ENCODE measurements at places on chromosomes 2 and 18. TPM values are rescaled to one million over a fixed set of nuclear protein-coding genes. Genes with fewer than 3 reads are reported as not detected.
A peak's percentile ranks its signal among the peaks of the same experiment; 100 is the strongest.

GRCh38 chr2:216030216-216030615 is 16.9 kb upstream of the MREG start:
- DNase-seq = no peak

DNA sequence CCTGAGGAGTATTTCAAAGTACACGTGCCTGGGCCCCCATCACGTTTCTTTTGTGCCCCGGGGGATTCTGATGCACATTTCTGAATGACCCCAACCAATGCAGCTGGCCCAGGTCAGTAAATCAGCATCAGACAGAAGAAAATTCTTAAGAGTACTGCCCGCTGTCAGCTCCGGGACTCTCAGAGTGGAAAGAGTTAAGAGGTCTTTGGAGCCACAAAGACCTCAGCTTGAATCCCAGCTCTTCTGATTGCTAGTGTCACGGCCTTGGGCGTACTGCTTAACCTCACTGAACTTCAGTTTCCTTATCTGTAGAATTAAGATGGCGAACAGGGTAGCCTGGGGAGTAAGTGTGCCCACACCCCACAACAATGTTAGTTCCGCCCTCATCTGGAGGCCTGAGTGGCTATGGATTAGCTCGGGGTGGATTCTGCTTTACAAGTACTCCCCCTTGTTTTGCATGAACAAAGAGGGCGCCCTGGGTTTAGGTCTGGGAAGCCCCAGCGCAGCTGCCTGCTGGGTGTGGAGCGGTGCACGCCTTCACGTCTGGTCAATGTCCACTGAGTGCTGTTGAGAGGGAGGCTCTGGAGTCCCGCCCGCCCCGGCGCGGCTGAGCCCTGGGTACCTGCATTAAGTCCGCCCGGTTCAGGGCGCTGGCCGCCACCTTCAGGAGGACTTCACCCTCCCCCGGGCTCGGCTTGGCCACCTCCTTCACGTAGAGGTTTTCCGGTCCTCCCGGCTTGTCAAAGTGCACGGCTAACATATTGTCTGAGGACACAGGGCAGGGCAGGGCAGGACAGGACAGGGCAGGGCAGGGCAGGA is 858 bp downstream of the TP53I3 start:
- DNase-seq = no peak

GRCh38 chr2:238586931-238587775 is 160.4 kb downstream of the ASB1 start:
- no peak for DNase-seq

- DNase-seq = no peak
Observed at GRCh38 chr2:124121760-124122275, 96.7 kb downstream of the CNTNAP5 start.

- DNase-seq = peak; percentile 18
Observed at GRCh38 chr2:215454519-215455246, 18.8 kb upstream of the FN1 start.

DNA sequence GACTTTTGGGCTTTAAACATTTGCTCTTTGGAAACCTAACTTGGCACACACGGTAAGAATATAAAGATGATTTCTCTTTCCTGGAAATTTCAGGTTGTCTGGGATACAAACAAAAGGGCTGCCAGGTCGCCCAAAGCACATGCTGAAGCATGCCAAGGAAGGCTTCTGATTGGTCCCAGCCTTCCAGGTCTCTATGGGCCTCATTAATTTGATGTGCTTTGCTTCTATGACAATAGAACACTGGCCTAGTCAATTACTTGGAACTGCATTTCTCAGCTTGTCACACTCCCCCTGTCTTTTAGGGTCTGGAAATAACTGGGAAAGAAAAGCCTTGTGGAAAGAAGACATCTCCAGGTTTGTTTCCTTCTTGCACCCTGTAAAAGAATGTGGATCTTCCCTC is 228.9 kb downstream of the ADCYAP1 start:
- no peak for DNase-seq

GRCh38 chr18:45249246-45249661 is 366.0 kb upstream of the SLC14A2 start:
- DNase-seq = no peak

GRCh38 chr2:25567406-25567805 is 106.0 kb downstream of the DTNB start:
- peak; percentile 24 for DNase-seq

DNA sequence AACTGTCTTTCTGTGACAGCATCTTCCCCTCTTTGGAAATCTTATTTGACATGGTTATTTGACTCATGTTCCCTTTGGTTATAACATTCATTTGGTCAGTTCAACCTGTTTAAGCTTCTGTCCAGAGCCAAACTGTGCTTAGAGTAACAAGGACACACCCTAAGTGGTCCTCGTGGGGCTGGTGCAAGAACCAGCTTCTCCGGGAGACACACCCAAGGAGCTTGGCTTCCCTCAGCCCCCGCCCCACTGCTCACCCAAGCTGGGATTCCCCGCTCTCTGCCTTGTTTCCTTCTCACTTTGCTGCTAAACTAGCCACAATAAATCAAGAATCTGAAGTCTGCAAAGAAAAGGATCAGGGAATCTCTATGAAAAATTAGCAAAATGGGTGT is 1.4 kb downstream of the SCYGR3 start:
- no peak for DNase-seq

GRCh38 chr2:241868661-241869081 is 858 bp upstream of the RTP5 start:
- no peak for DNase-seq

DNA sequence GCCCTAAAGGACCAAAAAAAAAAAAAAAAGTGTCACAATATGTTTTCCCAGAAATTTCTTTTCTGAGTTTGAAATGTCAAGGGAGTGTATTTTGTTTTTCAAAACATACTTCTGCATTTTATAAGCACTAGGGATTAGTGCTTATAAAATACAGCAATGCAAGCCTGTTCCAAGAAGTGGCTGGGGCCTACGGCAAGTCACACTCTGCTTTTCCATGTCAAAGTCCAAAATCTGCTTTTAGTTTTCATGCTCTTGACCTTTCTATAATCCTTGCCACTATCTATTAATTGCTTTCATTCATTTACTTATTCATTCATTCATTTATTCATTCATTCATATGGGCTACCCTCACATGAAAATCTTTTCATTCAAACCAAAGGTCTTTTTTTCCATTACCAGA is 100.1 kb upstream of the UXS1 start:
- DNase-seq = no peak

GRCh38 chr2:119117408-119117807 is 41.1 kb downstream of the C1QL2 start:
- no peak for DNase-seq

DNA sequence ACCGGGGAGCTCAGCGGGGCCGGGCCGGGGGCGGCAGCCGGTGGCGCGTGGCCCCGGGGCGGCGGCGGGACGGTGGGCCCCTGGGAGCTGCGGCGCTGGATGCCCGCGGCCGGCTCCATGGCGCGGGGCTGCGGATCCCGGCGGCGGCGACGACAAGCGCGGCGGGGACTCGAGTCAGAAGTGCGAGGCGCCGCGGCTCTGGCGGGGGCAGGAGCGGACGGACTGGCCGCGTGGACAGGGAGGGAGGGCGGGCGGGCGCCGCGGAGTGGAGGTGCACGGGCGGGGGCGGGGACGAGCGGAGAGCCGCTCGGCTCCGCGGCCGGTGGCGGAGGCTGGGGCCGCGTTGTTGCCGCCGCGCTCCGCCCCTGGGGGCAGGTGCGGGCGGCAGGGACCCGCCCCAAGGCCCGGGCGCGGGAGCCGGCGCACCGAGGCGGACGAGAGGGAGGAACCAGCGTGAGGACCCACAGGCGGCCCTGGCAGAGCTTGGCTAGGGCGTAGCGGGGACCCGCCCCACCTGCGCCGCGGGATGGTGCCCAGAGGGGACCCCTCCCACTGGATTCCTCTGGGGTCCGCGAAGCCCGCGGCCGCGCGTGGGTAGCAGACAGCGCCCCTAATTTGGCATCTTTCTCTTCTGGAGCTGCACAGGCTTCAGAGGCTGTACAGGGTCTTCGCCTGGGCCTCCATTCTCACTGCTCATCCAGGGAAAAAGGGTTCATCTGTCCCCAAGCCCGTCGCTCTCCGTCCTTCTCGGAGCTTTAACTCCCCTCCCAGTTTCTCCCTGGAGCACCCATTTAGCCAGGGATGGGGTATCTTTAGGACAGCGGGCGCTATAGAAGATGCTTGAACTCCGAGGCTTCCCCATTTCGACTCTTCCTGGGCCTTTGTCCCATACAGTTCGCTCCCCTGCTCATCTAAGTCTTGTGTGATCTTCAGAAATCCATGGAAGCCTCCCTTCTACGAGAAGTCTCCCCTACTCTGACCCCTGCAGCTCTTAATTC is at the start of gene TMEM163:
TSS of gene TMEM163 (minus strand) at position 184 of the 998 bp plus-strand sequence.
- DNase-seq = no peak

DNA sequence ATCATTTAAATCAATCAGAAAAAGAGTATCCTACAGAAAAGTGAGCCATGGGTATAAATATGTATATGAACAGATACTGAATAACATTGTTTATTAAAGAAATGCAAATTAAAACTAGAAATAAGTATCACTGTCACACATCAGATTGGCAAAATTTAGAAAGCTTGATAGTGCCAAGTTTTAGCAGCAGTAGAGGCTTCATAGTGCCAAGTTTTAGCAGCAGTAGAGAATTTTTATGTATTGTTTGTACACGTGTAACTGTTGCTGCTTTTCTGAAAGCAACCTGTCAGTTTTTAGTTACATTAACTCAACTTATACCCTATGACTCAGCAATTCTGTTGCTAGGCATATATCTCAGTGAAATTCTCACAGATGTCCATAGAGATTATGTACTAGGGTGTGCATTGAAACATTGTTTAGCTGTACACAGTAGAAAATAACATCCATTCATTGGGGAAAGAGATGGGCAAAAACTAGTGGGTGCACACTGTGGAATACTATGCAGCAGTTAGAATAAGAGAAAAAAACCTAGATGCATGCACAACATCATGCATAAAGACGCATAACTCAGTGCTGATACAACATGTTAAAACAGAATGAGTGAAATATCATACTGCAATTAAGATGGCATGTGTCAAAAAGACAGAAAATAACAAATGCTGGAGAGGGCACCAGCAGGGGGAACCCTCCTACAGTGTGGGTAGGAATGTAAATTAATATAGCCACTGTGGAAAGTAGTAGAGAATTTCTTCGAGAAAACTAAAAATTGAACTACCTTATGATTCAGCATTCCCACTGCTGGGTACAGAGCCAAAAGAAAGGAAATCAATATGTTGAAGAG is 294.5 kb upstream of the NT5C1B start:
- DNase-seq = no peak

- DNase-seq = no peak
Observed at GRCh38 chr2:64283006-64283570, 138.9 kb upstream of the PELI1 start.

DNA sequence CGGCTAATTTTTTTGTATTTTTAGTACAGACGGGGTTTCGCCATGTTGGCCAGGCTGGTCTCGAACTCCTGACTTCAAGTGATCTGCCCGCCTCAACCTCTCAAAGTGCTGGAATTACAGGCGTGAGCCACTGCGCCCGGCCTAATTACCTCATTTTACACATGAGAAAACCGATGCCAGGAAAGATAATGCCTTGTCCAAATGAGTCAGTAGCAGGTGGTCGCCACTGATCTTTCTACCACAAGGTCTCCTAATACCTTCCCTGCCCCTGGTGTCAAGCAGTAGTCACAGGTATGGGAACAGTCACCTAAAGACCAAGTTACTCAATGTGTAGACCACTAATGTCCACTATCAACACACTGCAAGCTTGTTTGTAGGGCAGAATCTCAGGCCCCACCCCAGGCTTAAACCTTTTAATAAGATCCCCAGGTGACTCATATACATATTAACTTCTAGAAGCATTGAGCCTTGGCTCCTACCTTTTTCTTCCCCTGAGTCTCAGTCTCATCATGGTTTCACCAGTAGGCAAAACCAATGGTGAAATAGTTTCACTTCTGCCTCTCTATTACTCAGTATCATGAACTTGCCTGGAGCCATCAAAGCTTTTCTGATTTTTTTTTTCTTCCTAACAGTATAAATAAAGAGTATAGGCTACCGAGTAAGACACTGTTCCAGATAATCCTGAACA is 6.9 kb upstream of the EPB41L5 start:
- no peak for DNase-seq

DNA sequence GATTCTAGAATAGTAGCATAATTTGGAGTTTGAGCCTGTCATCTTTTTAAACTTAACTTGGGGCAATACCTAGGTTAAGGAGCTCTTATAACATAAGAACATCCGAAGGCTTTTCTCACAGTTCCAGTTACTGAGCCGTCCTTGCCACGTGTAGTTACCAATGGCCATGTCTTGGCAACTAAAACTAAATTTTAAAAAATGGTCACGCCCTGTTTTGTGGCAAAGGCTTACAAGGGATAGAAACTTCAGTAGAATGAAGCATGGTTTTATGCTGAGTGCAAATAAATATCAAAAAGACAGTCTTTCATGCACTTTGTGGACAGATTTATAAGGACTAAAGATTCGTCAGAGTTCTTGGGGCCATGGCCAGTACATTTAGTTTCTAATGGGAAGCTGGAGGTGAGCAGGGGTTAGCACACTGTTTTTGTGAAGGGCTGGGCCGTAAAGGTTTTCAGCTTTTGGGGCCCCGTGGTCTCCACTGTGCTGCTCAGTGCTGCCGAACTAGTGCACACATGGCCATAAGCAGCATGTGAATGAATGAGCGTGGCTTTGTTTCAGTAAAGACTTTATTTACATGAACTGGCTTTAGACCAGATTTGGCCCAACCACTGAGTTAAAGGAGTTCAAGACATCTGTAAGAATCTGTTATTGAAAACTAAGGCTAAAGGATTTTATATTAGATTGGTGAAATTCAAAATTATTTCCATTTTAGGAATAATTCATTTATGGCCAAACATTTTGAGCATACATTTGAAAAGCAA is 41.1 kb downstream of the GRHL1 start:
- no peak for DNase-seq

- DNase-seq = no peak
Observed at GRCh38 chr18:76873713-76874112, 51.4 kb downstream of the ZNF236 start.

DNA sequence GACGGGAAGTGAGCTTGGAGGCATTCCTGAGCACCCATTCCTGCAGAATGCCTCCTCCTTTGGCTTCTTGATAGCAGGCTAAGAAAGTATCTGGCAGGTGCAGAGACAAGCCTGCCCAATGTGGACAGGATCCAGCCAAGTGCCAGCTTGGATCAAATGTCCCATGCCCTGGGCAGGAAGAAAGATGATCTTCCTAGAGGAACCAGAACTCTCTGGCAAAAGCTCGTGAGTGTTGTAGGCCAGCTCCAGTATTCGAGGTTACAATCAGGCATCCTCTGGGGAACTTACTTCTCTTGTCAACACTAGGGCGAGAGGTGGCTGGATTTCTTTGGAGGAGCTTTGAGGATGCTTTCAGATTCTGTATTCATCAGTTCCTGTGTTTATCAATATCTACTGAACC is 29.9 kb upstream of the PDIA6 start:
- DNase-seq = no peak

DNA sequence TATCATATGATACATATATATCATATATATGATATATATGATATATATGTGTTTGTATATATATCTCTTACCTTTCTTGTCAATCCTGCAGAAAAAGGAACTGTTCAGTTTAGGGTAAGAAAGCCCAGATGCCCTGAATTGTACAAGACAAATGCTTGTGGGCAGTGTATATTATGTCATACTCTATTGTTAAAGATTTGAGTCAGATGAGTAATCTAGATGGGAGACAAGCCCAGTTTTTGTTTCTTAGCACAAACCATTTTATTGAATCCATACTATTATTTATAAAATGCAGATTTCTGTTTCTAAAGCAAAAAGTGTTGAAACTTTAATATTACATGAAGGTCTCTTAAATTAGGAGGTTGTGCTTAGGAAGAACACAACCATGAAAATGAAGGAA is 90.6 kb downstream of the VRK2 start:
- no peak for DNase-seq

SP110 gene
- total RNA-seq = 6.2 TPM

PIEZO2 gene
- 0.57 TPM for total RNA-seq

MAB21L4 gene
- total RNA-seq = 0.21 TPM

LIMS3 gene
- 2.6 TPM for total RNA-seq

VWA3B gene
- not detected for total RNA-seq

TBC1D8 gene
- 139 TPM for total RNA-seq

GALNT13 gene
- total RNA-seq = not detected

PPIG gene
- total RNA-seq = 46.5 TPM
